Activated T-helper 1 cell treated with anti-CD3 and anti-CD28 coated beads, Interleukin-2, amount 50 U/mL, for 16 hours (primary cell): ENCODE measurements at places on chromosomes 12 and 14.

GRCh38 chr14:73238424-73238852 is 1.1 kb downstream of the PAPLN start:
- no peak for DNase-seq

GRCh38 chr14:94562022-94562421 is 780 bp downstream of the SERPINA4 start:
- DNase-seq: no peak

DNA sequence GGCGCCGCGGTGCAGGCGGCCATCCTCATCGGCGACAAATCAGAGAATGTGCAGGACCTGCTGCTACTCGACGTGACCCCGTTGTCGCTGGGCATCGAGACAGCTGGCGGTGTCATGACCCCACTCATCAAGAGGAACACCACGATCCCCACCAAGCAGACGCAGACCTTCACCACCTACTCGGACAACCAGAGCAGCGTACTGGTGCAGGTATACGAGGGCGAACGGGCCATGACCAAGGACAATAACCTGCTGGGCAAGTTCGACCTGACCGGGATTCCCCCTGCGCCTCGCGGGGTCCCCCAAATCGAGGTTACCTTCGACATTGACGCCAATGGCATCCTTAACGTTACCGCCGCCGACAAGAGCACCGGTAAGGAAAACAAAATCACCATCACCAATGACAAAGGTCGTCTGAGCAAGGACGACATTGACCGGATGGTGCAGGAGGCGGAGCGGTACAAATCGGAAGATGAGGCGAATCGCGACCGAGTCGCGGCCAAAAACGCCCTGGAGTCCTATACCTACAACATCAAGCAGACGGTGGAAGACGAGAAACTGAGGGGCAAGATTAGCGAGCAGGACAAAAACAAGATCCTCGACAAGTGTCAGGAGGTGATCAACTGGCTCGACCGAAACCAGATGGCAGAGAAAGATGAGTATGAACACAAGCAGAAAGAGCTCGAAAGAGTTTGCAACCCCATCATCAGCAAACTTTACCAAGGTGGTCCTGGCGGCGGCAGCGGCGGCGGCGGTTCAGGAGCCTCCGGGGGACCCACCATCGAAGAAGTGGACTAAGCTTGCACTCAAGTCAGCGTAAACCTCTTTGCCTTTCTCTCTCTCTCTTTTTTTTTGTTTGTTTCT is 1.7 kb downstream of the HSPA2 start:
- DNase-seq: no peak

DNA sequence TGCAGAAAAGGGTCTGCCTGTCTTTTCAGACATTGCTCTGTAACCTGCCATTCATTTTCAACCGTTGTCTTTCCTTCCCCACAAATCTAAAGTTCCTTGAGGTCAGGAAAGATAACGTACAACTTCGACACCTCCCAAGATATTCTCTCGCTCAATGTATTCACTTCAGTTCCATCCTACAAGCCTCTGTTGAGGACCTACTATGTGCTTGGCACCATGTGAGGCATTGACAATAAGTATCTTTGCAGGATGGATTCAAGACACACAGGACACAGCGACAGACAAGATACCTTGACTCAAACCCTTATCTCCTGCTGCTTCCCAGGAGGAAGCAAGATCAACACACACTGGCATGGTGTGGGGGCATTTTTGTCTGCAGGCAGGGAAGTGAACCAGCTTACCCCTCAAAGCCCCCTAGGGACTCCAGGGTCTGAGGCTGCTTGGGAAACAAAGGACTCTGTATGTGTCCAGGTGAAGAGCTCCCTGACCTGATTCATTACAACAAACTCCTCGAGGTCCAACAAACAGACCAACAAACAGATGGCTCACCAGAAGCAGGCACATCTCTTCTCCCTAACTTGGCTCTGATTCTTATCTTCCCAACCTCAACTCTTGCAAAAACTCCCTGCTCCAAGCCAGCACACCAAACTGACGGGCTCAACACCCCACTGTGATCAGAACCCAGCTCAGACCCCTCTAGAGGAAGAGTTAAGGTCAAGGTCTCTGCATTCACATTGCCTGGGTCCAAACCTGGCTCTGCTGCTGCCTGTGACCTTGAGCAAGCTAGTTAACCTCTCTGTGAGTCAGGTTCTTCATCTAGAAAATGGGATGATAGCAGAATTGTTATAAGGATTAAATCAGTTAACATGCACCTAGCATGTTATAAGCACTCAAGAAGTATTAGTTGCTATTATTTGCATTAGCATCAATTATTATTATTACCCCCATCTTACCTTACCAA is 6.3 kb downstream of the NUAK1 start:
- no peak for DNase-seq

DNA sequence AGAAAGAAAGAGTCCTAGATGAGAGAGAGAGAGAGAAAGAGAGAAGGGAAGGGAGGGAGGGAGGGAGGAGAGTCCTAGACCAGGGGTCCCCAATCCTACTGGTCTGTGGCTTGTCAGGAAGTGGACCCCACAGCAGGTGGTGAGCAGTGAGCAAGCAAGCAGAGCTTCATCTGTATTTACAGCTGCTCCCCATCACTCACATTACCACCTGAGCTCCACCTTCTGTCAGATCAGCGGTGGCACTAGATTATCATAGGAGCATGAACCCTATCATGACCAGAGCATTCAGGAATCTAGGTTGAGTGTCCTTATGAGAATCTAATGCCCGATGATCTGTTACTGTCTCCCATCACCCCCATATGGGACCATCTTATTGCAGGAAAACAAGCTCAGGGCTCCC is 39.2 kb upstream of the AMN1 start:
- no peak for DNase-seq

GRCh38 chr12:131929581-131930456 is 743 bp downstream of the PUS1 start:
- DNase-seq: no peak

DNA sequence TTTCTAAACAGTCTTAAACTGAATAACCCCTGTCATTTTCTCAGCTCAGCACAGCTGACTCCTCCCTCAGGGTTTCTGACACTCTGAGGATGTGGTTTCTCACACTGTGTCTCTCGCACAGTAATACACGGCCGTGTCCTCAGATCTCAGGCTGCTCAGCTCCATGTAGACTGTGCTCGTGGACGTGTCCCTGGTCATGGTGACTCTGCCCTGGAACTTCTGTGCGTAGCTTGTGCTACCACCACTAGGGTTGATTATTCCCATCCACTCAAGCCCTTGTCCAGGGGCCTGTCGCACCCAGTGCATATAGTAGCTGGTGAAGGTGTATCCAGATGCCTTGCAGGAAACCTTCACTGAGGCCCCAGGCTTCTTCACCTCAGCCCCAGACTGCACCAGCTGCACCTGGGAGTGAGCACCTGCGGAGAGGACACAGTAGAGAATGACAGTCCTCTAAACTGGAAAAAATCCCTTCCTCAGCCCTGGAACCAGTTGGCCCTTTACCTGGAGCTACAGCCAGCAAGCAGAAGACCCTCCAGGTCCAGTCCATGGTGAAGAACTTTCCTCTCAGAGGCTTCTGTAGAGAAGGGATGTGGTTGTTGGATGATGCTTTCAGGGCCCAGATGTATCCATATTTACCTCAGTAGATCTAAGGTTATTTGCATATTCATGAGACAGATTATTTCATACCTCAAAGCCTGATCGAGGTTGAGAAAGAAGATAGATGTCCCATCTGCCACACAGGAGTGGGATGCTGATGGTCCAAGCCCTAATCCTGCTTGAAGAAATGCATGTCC is 984.8 kb downstream of the TMEM121 start:
- peak; percentile 22 for DNase-seq

GRCh38 chr12:19484738-19485137 is 45.4 kb downstream of the AEBP2 start:
- no peak for DNase-seq

- no peak for DNase-seq
Measured at GRCh38 chr12:104010606-104011169, 39.3 kb downstream of the GLT8D2 start.

GRCh38 chr12:52608161-52608560 is 6.9 kb upstream of the KRT72 start:
- DNase-seq: no peak

- DNase-seq: no peak
Measured at GRCh38 chr14:102279688-102280348, 25.1 kb downstream of the MOK start.

DNA sequence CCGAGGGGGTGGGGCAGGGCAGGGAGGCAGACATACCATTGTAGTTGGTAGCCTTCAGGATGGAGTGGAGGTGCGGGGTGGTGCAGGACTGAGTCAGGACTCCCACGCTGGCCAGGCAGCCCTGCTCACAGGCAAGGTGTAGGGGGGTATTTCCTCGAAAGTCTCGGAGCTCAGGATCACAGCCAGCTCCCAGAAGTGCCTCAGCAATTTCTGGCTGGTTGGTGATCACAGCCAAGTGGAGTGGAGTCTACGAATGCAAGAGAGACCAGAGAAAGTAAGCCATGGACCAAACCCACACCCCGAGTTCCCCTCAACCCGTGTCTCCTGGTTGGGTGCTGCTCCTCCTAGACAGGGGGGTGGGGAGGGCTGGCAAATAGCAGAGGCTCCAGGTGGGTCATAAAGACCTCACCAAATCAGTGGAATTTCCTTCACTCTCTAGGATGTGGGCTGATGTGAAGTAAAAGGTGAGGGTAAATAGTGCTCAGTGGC is 1.4 kb downstream of the NFKBIA start:
- peak; percentile 30 for DNase-seq

DNA sequence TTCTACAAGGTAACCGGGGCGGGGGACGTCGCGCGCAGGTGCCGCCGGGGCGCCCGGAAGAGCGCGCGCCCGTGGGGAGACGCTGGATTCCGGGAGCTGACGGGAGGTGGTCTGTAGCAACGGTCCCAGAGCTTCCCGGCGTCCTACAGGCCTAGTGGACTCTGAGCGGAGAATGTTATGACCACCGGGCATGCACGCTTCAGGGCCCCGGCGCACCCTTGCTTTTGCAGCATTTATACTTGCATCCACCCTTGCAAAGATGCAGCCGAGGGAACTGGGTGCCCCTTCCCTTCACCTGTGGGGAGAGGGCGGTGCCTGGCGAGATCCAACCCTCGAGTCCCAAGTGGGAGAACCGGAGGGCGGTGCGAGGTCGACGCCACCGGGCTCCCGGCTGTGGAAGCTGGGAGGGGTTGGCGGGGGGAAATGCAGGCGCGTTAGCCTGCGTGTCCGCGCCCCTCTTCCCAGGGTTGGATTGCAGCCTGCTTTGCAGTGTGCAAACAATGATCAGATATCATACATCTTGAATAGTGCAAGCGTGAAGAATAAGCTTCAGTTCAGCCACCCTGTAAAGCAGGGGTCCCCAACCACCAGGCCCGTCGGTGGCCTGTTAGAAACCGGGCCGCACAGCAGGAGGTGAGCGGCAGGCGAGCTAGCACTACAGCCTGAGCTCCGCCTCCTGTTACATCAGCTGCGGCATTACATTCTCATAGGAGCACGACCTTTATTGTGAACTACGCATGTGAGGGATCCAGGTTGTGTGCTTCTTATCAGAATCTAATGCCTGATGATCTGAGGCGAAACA is 576 bp downstream of the ERP29 start:
- DNase-seq: peak; percentile 35

DNA sequence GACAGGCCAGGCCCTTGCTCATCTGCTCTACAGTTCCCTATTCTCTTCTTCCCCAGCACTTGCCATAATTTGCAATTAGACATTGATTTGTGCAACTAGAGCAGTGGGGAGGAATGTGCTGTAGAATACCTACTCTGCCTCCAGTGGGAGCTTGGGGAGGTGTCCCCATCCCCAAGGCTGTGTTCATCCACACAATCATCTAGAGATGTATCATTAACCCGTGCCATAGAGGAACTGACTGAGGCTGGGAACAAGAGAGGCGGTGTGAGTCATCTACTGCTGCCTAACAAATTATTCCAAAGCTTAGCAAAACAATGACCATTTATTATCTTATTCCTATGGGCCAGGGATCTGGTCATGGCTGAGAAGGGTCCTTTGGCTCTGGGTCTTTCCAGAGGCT is 5.1 kb upstream of the OTUB2 start:
- no peak for DNase-seq

DNA sequence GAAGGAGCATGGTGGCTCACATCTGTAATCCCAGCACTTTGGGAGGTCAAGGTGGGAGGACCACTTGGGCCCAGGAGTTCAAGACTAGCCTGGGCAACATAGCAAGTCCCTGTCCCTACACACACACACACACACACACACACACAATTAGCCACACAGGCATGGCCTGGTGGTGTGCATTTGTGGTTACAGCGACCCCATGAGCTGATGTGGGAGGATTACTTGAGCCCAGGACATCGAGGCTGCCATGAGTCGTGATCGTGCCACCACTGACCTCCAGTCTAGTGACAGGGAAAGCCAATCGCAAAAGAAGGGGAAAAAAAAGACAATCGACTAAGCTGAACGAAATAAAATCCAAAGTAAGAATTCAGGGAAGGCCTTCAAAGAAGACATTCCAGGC is 67.9 kb downstream of the TBX3 start:
- no peak for DNase-seq

DNA sequence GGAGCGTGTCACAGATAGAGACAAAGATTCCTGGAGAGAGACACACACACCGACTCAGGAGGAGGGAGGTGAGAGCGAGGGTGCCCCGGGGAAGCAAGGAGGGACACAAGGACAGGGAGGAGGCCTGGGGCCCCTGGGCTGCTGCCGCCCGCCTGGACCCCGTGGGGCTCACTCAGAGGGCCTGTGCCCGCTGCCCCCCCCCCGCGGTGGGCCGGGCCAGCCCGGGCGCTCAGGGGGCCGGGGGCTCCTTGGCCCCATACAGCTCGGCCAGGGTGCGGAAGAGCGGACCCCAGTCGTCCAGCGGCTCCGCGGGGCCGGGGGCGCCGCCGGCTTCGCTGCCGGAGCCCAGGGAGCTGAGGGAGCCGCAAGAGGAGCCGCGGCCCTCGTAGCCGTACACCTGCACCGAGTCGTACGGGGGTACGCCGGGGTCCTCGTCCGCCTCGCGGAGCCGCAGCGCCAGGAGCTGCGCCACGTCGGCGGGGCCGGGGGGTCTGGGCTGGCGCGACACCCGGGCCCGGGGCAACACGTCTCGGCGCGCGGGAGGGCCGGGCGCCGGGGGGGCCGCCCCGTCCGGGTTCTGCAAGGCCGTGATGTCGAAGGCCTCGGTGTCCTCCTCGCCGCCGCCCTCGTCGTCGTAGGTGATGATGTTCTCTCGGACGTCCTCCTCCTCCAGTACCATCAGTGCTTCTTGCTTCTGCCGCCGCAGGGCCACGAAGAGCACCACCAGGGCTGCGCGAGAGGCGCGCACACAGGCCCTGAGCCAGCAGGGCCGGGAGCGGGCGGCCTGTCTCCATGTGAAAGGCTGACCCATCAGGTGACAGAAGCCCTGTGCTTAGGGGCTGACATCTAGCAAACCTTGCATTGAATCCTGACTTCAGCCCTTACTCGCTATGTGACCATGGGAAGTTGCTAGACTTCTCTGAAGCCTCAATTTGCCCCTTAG is 6.0 kb downstream of the PSMB11 start:
- DNase-seq: no peak

DNA sequence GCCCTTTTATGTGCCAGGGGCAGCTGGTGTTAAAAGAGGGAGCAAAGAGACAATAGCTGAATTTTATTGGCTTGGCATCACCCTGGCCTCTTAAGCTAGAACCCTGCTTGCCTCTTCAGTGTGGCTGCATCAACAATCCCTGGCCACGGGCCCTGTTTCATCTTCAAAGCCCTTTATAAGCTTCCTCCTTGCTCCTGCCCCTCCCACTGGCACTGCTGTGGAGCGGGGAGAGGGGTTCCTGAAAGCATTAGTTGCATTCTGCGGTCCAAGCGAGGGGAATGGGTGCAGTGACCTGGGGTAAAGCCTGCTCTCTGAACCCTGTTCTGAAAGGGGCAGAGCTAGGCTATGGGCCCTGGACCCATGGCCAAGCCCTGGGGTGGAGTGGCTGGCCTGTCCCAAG is 220 bp upstream of the KRT83 start:
- no peak for DNase-seq

- DNase-seq: no peak
Measured at GRCh38 chr12:7859552-7859951, 13.2 kb downstream of the SLC2A14 start.
